ENCODE measurements at places on chromosomes 7 and 10.

DNA sequence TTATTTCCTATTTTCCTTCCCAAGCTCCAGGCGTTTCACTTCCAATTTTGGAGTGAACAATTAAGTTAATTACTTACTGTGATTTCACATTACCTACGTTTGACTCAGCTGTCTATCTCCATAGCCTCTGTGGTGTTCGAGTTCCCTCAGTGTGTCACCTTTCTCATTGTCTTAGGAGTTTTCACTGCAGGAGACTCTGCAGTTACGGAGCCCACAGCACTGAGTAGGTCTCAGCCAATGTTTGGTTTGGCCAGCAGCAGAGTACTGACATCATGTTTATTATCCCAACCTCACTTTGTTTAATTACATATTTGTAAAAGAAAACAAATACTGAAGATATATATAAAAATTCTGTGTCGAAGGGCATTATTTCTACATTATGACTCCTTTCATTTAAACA is 1123.9 kb downstream of the CNTNAP2 start:
- no peak for DNase-seq

DNA sequence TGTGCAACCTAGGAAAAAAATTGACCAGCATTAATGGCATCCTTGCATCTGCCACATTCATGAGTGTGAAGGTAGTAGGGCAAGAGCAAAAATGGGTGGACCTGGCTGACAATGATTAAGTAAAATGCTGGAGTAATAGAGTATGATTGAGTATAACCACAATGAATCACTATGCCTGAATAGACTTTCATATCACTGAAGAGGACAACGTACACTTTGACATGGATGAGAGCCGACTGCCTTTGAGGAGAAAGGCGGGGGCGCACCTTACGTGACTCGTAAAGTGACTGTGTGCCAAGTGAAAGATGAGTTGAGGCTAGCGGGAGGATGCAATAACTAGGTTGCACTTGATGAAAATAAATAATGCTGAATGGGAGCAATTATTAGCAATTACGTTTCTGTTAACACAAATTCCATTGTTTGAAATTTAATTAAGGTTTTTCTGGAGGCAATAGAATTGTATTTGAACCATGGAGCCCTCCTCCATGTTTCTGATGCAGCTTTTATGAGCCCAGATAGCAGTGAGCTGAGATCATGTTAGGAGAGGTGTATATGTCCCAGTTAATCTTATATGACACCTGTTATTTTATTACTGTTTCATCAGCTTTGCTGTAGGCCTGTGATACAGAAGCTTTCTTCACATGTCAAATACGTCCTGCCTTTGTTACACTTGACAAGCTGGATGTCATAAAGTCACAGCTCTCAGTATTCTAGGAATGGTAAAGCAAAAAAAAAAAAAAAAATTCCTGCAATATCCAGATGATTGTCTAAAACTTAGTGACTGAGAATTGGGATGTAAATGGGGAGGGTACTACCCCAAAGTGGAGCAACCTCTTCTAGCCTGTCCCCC is 596.5 kb downstream of the NXPH1 start:
- DNase-seq = no peak

DNA sequence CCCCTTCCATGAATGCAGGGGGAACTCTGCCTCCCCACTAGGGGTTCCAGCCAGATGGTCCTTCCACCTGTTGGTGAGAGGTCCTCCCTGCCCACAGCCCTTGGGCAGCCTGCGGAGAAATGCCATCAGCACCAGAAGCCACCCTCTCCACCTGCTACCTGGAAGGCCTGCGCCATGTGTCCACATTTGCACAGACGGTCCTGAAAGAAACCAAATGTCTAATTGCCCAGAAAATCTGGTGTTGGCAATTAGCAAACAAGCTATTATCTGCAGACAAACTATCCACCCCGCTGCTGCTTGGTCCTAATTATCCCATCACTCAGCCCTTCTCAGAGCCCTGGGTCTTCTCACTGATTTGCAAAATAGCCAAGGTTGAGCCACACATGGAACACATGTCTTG is 32.3 kb downstream of the HSPA12A start:
- no peak for DNase-seq

DNA sequence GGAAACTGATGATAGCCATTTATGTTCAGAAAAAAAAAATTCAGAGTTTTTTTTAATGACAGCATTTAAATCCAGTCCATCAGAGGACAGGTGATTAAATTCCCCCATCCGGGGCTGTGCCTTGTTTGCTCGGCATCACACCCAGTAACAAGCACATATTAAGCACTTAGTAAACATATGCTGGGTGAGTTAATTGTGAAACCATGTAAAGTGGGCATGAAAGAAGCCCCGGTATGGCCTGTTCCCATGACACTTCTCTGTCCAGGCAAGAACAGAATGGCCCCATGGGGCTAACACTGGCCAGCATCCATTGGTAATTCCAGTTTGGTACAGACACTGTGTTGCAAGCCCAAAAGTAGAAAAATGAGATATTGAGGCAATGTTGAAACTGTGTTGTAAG is 220.8 kb upstream of the RNF32 start:
- DNase-seq = no peak

DNA sequence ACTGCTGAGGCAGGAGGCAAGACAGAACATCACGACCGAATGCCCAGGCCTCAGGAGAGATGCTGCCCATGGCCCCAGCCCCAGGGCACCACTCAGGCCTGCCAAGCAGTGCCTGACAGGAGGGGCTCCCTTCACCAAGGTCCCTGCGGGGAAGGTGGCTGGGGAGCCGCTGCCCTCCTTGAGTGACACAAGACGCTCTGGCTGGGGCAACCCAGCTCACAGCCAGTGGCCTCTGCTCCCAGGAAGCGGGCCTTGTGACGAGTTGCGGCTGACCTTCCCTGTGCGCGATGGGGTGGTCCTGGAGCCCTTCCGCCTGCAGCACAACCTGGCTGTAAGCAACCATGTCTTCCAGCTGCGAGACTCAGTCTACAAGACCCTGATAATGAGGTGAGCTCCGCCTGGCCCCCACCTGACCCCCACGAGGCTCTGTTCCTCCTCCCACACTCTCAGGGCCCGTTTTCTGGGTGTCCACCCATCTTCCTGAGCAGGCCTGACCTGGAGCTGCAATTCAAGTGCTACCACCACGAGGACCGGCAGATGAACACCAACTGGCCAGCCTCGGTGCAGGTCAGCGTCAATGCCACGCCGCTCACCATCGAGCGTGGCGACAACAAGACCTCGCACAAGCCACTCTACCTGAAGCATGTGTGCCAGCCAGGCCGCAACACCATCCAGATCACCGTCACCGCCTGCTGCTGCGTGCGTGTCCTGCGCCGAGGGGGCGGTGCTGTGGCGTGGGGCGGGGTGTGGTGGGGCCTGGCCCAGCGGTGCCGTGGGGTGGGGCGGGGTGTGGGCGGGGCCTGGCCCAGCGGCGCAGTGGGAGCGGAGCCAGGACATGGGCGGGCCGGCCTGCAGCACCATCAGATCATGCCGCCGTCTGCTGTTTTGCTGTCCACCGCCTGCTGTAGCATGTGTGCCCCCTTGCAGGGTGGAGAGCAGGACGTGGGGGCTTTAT is 12.8 kb downstream of the ZMIZ2 start:
- no peak for DNase-seq

DNA sequence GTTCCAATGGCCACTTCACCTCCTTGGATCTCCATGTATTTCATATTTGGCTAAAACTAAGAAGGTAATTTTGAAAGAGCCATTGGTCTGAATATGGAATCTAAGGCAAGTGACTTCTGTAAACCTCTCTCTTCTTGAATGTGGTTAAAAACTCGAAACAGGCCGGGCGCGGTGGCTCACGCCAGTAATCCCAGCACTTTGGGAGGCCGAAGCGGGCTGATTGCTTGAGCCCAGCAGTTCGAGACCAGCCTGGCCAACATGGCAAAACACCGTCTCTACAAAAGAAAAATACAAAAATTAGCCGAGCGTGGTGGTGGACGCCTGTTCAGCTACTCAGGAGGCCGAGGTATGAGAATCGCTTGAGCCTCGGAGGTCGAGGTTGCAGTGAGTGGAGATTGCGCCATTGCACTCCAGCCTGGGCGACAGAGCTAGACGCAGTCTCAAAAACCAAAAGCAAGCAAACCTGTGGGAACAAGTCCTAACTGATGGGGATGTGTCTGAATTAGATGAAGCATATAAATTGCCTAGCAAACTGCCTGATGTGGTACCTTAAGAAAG is 2.2 kb downstream of the LANCL2 start:
- DNase-seq = no peak

GRCh38 chr10:46318799-46319198 is 32.0 kb downstream of the ANTXRL start:
- DNase-seq = no peak

DNA sequence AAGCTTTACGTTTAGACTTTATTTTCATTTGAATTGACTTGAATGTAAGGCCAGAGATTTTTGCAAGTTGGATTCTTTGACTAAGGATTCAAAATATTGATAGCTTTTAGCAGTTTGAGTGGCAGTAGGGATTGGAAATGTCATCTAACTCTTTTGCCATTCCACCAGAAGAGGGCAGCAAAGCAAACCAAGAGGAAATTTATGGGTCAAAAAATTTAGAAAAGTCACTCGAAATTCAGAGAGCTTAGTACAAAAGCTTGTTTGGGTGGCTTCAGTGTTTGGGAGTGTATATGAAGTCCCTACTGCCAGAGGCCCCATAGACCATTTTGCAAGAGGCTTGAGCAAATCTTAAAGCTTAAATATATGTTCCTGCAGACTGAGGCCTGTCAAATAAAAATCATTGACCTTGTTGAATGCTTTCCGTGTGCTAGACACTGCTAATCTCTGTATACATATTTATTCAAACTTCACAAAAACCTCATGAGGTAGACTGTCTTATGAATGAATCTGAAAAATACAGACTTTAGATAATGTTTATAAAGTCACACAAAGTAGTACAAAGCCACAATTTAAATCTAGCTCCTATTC is 44.6 kb upstream of the RSBN1L start:
- no peak for DNase-seq

DNA sequence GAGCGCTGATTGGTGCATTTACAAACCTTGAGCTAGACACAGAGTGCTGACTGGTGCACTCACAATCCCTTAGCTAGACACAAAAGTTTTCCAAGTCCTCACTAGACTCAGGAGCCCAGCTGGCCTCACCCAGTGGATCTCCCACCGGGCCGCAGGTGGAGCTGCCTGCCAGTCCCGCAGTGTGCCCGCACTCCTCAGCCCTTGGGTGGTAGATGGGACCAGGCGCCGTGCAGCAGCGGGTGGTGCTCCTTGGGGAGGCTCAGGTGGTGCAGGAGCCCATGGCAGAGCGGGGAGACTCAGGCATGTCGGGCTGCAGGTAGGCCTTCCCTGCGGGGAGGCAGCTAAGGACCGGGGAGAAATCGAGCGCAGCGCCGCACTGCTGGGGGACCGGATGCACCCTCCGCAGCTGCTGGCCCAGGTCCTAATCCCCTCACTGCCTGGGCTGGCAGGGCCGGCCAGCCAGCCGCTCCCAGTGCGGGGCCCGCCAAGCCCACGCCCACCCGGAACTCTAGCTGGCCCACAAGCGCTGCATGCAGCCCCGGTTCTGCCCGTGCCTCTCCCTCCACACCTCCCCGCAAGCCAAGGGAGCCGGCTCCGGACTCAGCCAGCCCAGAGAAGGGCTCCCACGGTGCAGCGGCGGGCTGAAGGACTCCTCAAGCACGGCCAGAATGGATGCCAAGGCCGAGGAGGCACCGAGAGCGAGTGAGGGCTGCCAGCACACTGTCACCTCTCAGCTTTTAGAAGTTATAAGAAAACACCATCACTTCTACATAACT is 128.9 kb downstream of the ZNF438 start:
- no peak for DNase-seq

DNA sequence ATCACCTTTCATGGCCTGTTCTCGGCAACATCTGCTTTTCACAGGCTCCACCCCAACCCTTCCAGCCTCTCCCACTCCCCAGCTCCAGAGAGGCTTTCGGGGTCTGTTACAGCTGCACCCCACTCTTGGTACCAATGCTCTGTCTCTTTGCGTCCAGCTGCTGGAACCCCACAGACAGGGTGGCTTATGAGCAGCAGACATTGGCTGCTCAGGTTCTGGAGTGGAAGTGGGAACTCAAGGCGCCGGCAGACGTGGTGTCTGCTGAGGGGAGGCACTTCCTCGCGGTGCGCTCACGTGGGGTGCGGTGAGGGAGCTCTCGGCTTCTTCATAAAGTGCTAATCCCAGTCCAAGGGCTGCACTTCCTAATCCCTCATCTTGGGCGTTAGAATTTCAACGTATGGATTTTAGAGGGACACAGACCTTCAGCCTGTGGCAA is 185.7 kb downstream of the ELFN1 start:
- no peak for DNase-seq

- no peak for DNase-seq
Measured at GRCh38 chr7:40077849-40078248, 56.6 kb downstream of the MPLKIP start.

All from stimulated activated CD4-positive, alpha-beta T cell treated with anti-CD3 and anti-CD28 coated beads, Interleukin-4, amount 100 ng/mL, for 4 hours (primary cell).